ENCODE measurements at places on chromosomes 12 and 14.

GRCh38 chr12:105713606-105714305, 383.3 kb downstream of the C12orf75 start:
- no peak for DNase-seq

DNA sequence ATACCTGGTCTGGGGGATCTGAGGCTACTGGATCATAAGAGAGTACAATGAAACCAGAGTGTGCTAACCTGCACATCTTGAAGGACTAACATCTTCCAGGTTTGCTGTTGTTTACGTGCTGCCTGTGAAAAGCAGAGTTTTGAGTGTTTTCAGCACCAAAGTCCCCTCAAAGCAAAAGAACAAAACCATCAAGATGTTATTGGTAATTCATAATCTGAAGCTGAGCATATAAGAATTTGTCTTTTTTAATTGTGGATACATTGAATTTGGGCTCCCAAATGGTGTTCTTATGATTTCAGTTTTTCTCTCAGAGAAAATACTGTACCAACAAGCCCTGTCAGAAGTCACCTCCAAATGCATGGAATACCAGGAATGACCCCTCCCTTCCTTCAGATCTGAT, 110.2 kb downstream of the BTG1 start:
- DNase-seq = no peak

- DNase-seq = peak; percentile 75
Measured at GRCh38 chr12:69405566-69405865, 46.0 kb downstream of the YEATS4 start.

GRCh38 chr12:116302166-116303058, 24.9 kb upstream of the MED13L start:
- no peak for DNase-seq

- DNase-seq = no peak
Measured at GRCh38 chr12:2126676-2127406, 74.1 kb downstream of the CACNA1C start.

DNA sequence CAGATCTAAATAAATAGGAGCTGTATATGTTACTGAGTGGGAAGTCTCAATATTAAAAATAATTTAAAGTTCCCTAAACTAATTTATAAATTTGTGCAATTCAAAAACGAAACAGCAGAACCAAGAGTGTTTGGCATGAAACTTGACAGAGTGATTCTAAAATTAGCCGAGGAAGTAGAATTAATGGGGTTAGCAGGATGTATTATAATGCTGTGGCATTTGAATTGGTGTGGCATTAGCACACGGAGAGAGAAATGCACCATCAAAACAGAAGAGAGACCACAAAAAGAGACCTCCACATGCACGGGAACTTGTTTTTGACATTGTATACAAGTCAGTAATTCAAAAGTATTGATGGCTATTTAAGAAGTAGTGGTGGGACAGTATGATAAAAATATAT, 366.0 kb upstream of the RGS6 start:
- no peak for DNase-seq

- DNase-seq = no peak
Measured at GRCh38 chr12:12336511-12336910, 13.5 kb downstream of the MANSC1 start.

- no peak for DNase-seq
Measured at GRCh38 chr12:89493670-89494302, 30.8 kb downstream of the GALNT4 start.

DNA sequence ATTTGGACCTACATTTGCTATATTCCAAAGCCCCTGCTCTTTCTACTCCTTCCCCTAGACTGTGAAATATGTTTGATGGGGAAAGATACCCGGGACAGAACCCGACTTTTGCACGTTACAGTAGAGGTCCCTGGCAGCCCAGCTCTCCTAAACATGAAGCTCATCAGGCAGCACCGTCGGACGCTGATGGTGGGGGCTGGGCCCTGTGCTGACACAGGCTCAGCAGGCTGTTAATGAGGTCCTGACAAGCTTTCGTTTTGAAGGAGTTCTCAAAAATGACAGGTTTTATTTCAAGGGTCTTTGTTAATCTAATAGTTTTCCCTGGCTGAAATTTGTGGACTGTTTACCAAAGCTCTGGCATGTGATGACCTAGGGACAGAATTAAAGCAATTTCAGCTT, 102.3 kb downstream of the SLC25A47 start:
- no peak for DNase-seq

GRCh38 chr14:92848887-92849286, 54.8 kb downstream of the GOLGA5 start:
- DNase-seq = no peak

- DNase-seq = peak; percentile 74
Measured at GRCh38 chr12:1804545-1805332, 15.6 kb upstream of the LRTM2 start.

- no peak for DNase-seq
Measured at GRCh38 chr12:131897875-131898274, 3.5 kb downstream of the ULK1 start.

DNA sequence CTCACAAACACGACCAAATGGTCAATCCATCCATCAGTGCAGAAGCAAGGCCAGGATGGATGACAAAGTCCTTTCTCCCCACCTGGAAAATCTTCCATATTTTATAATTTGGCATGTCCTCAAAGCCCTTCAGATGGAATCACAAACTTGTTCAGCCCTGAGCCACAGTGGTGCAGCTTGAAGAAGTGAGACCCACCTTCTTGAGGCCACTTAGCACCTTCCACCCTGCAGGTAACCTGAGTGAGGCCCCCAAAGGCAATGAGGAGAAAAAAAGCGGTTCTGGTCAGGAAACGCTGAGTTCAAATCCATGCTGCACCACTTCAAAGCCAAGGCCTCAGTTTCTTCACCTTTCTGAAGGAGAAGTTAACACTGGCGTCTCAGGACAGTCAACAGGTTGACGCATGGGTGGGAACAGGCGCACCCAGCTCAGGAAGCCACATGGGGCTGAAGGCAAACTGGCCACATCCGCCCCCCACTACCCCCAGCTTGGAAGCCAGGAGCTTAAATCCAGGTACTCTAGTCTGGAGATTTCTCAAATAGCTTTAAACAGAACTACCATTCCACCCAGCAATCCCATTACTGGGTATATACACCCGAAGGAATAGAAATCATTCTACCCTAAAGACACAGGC, 320.4 kb downstream of the BCL11B start:
- no peak for DNase-seq

- no peak for DNase-seq
Measured at GRCh38 chr12:83386527-83387264, 700.0 kb downstream of the TMTC2 start.

DNA sequence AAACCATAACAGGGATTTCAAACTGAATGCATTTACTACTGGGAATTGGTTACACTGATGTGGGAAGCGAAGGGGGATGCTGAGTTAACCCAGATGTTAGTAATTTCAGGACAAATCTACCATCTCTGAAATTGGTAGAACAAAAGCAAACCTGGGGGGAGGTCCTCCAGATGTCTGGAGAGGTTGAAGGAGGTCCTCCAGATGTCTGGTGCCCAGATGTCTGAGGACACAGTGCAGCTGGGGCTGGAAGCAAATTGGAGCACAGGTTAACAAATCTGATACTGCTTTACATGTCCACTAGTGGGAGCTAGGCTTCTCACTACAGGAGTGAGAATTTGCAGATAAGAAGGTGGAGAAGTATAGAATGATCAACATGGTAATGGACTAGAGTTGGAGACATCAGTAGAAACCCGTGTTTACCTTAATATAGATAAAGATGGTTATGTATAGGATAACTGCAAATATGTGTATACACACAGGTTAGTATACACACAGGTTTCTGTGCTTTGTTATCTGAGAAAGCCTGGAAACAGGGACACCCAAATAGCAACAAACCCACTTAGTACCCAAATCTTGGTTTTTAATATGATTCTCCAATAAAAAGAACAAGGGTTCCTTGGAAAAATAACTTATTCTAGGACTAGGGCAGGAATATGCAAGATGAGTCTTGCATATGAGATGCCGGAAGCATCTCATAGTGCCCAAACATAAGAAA, 162.5 kb downstream of the C12orf50 start:
- DNase-seq = no peak

DNA sequence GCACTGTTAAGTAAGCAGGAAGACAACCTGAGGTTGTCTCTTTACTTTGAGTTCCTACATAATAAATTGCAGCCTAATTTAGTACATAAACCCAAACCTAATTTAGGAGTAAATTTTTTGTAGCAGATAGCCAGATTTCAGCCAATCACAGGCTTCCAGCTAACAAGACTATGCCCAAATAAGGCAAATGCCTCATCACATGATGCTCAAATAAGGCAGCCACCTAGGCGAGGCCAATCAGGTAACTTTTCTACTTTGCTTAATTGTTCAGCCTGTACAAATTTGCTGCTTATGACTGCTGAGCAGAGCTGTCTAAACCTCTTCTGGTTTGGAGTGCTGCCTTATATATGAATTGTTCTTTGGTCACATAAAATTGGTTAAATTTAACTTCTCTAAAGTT, 1118.7 kb upstream of the TMEM132C start:
- DNase-seq = no peak

DNA sequence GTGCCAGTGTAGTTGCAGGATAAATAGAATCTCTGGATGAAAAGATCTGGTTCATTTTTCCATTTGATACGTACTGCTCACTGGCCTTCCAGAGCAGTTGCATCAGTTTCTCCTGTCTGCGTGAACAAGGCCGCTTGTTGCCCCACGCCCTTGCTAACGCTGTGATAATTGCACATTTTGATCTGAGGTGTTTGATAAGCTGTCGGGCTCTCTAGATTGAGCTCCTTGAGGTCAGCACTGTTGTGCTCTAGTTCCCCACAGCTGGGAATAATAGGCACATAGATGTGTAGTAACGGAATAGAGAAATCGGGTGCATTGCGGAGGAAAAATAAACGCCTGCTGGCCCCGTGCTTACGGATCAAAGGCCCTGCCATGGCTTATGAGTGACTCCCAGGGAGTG, 42.8 kb upstream of the TRAF3 start:
- no peak for DNase-seq

- DNase-seq = no peak
Measured at GRCh38 chr14:74478996-74479635, 14.0 kb downstream of the NPC2 start.

DNA sequence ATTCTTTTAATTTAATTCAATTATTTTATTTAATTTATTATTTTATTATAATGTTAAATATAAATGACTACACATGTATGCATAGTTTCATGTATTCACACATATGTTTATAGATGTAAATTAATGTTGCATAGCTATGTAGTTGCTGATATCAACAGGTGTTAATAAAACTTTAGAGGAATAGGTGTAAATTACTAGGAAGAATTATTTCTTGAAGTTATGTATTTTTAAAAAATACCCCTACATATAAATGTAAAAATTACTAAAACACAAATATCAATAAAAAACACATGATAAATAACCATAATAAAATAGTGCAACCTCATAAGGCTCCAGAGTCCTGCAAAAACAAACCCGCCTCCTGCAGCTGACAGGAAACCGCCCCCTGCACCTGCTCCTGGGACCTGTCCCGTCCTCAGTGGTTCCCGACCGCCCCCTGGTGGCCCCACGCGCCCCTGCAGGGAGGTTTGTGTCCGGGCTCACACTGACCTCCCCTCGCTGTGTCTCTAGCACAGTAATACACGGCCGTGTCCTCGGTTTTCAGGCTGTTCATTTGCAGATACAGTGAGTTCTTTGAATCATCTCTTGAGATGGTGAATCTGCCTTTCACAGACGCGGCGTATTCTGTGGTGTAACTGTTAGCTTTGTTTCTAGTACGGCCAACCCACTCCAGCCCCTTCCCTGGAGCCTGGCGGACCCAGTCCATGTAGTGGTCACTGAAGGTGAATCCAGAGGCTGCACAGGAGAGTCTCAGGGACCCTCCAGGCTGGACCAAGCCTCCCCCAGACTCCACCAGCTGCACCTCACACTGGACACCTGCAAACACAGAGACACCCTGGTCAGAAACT, 1264.0 kb downstream of the TMEM121 start:
- no peak for DNase-seq

DNA sequence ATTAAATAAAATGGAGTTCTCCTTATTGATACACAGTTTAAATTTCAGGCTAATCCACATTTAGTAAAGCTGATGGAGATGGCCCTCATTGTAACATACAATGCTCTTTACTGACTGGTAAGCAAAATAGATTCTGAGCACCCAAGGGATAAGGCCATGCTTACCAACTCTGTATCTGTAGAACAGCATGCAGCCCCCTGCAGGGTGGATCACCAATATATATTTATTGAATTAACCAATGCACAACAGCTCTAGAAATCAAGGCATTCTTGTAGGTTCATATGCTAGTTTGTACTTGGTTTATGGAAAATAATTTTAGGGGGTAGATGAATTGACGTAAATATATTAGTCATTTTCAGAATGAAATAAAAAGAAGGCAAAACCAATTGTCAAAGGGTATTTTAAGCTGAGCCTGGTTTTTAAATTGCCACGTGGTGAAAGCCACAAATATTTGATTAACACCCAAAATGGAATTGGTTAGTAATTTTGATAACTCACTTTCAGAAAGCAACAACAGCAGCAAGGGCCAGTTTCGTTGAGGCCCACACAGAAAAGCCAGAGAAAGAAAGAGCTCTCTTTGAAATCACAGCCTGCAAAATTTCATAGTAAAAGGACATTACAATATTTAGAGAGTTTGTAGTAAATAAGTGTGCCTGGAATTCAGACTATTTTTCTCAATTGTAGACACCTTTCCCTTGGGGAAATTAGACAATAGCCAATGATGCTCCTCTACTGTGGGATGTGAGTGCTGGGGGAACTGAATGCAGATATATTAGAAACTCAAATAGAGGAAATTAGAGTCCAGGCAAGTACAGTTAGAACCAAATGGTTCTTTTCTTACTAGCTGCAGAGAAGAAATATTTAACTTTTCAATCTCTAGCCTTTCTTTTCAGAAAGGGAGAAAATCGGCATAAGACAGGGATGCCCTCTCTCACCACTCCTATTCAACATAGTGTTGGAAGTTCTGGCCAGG, 216.2 kb upstream of the ABCD2 start:
- DNase-seq = no peak

DNA sequence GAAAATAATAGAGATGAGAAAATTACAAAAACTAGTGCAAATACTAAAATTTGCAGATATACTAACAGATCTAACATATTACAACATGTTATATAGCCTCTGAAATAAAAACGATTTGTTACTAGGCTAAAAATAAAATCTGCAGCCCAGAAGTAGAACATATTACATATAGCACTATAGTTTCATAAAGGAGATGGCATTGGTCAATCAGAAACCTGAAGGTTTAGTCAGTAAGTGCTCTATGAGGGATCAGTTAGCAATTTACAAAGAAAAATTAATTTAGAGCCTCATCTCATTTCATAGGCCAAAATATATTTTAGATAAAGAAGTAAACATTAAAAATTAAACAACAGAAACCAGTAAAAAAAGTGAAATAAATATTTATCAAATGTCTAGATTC, 41.0 kb downstream of the IFNG-AS1 start:
- DNase-seq = no peak

GRCh38 chr14:59631237-59631636, 54.6 kb upstream of the CCDC175 start:
- no peak for DNase-seq
